ENCODE measurements at places on chromosomes 4 and X. TPM values are rescaled to one million over a fixed set of nuclear protein-coding genes. Genes with fewer than 3 reads are reported as not detected.

DNA sequence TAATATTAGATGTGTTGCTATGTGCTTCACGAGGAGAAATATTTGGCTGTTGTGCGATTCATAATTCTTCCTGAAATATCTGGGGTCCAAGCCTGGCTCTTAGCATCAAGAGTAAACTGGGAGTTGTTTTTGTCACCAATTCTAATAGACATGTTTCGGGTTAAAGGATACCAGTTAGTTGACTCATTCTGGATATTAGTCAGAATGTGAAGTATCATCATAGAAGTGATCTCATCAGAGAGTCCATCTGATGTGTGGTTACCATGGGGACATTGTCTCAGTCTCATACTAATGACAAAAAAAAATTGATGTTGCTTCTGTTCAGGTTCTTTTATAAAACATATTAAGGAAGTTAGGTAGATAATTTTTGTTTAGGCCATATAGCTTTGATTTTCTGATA is 57.2 kb upstream of the MTMR1 start:
- no peak for DNase-seq

GRCh38 chrX:135489542-135489941 is 30.9 kb upstream of the INTS6L start:
- DNase-seq, result no peak

- no peak for DNase-seq
These were observed 8.8 kb downstream of the ENPEP start for GRCh38 chr4:110484767-110485166.

GRCh38 chrX:64176876-64177275 is 28.6 kb downstream of the AMER1 start:
- DNase-seq, result no peak

DNA sequence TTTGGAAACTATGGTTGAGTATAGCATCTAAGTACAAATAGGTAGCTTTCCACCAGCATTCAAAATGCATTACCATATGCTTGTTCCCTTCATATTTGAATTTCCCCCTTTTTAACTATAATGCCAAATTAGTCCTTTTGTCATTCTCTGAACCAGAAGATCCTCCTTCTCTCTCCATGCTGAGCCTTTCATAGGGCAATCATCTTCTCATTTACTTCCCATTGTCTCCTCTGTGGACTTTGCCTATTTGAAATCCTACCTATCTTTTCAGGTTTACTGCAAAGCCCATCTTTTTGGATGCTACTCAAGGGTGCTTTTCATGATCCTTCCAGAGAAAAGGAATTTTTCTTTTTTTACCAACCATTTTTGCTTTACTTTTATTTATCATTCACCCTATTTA is 54.7 kb downstream of the DKK2 start:
- DNase-seq, result peak; percentile 5

The GPR34 gene
- not detected for total RNA-seq

The CXCR3 gene
- total RNA-seq, result not detected

The CPLX1 gene
- 0.67 TPM for total RNA-seq
